MV-4-11 (cell line): ENCODE measurements at places on chromosomes 2 and 18.

- DNase-seq: no peak
Measured at GRCh38 chr2:45930396-45930792, 278.9 kb downstream of the PRKCE start.

DNA sequence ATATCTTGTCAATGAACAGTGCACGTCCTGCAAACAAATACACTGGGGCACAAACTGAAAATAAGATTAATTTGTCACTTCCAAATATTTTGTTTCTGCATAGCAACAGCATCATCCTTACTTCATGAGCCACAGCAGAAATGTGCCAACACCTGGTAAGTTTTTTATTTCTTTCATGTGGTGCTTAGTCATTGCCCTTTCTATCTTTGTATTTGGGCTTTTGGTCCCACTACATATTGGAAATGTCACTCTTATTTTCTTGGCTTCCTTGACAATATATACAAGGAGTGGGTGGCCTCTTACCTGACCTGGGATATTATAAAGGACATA, 208.0 kb downstream of the RBM43 start:
- DNase-seq: no peak

DNA sequence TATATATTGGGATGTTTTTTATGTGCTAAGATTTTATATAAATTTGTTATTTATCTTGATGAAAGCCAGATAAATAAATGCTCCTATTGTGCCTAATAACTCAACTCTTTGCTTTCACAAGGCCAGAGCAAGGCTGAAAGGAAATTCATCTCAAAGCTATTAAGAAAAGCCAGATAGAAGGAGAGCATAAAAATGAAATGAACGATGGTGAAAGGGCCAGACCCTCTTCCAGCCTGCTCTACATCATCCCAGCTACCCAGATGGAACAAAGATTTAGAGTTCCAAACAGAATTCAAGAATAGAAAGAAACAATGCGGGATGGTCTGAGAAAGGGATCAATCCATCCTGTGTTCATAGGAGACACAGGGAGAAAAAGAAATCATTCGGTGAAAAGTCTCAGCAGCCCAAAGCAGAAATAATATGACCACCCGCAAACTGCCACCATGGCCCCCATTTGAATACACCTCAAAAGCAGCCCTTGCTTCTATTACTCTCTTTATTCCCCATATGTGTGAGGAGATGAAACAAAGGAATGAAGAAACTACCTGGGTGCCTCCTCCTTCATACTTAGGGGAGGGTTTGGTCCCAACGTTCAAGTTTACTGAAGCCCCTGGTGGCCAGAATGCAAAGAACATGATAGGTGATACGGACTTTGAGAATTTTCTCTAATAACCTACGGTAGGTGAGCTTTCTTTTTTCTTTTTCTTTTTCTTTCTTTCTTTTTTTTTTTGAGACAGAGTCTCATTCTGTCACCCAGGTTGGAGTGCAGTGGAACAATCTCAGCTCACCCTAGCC, 110.1 kb upstream of the FBXO11 start:
- DNase-seq: no peak

- DNase-seq: no peak
Measured at GRCh38 chr18:10244341-10244740, 210.1 kb upstream of the APCDD1 start.

DNA sequence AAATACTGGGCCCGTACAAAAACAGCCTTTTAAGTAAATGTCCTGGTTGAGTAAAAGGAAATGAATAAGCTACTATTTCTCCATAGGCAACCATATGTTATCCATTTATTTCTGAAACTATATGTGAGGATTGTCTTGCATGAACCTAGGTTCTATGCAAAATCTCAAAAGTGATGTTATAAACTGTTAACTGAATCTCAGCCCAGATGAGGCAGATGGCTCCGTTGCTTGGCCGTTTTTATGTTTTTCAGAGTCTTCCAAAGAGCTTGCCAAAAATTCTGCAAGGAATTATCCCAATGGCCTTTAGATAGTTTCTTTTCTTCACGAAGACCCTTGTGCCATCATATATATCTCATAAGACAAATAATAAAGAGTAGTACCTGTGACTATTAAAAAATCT, 1669.5 kb upstream of the DDX18 start:
- no peak for DNase-seq

- no peak for DNase-seq
Measured at GRCh38 chr2:140529706-140530105, 1601.1 kb downstream of the LRP1B start.

GRCh38 chr2:191170301-191170636, 19.5 kb upstream of the STAT4 start:
- no peak for DNase-seq

DNA sequence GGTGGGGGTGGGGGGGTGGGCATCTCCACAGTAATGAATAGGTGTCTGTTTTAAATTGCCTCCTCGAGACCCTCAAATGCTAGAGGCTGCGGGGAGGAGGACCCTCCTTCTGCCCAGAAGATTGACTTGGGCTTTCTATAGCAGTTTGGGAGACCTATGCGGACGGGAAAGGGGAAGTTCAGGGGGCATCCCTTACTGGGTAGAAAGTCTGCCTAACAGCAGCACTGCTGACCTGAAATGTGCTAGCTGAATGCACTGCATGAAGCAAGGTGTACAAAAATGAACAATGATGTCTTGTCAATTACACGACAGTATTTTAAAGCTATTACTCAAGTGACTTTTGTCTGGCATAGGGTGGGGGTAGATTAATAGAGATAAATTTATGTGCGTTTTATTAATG, 2.5 kb downstream of the DCC start:
- no peak for DNase-seq

DNA sequence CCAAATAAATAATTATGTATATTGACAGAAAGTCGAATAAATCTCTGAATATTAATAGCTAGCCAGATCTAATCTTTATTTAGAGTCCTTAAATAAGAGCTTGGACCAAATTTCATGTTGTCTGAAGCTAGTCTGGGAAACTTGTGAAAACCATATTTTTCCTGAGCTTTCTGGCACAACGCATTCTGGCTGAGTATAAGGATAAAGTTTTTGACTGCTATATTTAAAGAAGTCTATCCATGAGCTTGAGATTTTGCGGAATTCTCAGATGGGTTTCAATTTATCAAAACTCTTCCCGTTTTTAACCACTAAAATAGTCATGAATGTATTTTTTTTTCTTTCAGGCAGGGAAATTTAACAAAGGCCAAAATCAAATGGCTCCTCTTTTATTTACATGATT, 23.8 kb downstream of the FAP start:
- DNase-seq: no peak

DNA sequence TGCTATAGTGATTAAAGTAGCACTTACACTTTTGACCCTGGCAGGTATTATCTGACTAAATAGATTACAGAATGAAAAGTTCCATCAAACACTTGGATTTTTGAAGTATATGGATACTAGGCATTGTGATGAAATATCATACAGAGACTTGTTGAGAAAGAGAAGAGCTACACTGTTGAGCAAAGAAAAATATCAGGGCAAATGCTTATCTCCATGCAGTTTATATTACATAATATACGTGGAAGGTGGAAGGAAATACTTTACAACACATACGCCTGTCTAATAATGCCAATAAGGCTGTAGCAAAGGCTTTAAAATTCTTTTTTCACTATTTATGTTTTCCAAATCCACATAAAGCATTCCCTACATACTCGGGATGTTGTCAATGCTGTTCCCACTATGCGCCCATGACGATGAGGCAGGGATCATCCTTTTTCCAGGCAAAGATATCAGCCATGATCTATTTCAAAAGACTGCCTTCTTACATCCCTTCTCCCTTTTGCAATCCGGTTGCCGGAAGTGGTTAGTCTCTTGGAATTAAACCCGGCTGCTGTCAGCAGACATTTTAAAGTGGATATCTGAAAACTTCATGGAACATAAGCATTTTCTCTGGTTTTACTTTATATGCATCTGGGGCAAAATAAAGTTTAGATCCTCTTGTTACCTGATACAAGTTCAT, 92.6 kb upstream of the ITGA4 start:
- DNase-seq: peak; percentile 45

- no peak for DNase-seq
Measured at GRCh38 chr2:38092196-38092902, 16.4 kb upstream of the CYP1B1 start.

- no peak for DNase-seq
Measured at GRCh38 chr18:52764316-52764715, 424.3 kb downstream of the DCC start.

DNA sequence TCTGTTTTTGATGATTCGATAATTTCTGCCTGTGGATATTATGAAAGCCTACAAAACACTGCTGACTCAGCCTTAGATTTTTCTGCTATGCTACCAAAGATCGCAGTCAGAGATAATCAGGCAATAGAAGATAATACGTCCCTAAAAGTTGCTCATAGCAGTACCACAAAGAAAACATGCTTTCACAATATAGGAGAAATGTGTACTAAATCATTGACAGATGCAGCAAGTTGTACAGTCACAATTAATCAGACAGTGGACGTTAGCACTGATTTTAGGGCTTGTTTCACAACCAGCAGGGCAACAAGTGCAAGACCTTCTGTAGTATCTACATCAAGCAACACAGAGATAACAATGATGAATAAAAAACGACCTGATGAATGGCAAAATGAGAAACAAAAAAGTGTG, 19.5 kb downstream of the RBM44 start:
- DNase-seq: no peak

DNA sequence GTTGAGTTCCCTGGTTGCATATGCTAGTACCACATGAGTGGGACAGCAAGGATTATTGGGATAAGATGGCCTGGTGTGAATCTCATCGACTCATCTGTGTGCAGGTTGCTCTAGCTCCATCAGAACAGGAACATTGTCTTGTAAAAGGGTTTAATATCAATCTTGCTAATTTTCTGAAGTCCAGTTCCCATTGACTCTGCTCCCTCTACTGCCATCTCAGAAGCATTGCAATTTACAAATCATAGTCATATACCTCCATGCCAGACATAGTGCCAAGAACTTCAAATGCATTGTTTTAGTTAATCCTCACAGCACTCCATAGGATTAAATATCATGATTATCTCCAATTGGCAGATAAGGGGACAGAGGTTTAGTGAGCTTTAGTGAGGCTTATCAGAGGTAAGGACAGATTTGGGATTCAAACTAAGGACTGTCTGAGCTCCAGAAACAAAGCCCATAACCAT, 4.8 kb upstream of the STAT4 start:
- peak; percentile 3 for DNase-seq

- no peak for DNase-seq
Measured at GRCh38 chr18:76447258-76447890, 47.7 kb downstream of the ZNF516 start.

DNA sequence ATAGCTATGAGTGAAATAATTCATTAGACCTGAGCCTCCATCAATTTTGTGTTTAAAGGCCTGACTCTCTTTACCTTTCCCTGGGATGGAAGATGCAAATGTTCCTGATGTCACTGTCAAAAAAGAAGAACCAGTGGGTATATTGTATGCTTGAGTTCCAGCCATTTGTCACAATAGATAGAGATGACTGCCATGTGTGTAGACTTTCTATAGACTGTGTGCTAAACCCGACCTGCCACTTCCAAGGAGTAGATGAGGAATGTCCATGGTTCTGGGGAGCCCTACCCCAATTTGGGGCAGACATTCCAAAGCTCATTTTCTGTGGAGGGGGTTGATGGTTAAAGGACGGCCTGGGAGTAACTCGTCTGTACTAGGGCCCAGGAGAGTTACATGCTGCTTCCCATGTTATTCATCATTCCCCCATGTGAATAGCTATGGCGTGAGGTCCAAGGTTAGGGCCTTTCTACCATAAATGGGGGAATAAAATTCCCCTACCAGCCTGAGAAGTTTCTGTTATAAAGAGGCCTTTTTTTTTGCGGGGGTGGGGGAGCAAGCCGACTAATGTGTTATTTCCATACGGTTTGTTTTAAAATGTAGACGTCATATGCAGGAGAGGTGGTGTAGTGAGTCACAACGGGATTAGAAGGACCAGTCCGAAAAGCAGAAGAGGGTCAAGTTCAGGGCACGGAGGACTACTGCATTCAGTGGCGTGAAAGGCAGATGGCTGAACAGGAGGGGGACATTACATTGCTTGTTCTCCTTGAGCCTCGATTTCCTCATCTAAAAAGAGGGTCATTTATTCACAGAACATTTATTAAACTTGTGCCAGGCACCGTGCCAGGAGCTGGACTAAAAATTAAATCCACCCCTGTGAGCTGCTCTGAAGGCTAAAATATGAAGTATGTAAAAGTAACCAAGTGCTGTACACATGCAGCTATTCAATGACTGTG, 24.0 kb downstream of the IL1B start:
- DNase-seq: peak; percentile 83

DNA sequence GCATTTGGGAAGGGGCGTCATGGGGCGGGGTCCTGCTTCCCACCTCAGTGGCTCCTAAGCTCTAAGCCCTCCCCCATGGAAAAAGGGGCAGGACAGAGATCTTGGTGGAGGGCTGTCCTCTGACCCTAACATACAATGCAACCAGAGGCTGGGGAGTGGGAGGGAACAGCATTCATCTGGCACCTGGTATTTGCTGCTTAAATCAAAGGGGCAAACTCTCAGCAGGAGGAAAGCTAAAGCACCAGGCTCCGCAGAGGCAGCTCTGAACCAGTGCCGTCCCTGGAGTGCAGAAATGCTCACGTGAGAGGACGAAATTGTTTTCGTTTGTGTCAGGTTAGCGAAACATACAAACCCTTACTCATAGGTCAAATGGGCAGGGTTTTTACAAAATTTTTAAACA, 92.7 kb upstream of the PXDN start:
- no peak for DNase-seq

GRCh38 chr2:9336241-9336575, 87.1 kb downstream of the ITGB1BP1 start:
- DNase-seq: peak; percentile 63

DNA sequence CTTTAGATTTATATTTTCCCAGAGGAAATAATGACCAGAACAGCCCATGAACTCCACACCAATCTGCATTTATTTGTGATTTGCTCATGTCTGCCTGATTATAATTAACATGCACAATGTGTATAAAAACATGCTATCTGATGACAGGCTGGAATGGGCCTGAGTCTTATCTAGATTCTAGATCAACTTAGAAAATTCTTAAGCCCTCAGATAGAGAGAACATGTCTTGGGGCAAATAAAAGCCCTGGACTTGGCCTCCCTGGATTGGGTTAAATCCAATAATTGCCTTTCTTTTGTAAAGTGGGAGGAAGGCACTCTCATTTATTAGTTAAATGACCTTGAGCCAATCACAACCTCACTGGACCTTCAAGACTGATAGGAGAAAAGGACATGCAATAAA, 61.8 kb downstream of the EVA1A start:
- no peak for DNase-seq

DNA sequence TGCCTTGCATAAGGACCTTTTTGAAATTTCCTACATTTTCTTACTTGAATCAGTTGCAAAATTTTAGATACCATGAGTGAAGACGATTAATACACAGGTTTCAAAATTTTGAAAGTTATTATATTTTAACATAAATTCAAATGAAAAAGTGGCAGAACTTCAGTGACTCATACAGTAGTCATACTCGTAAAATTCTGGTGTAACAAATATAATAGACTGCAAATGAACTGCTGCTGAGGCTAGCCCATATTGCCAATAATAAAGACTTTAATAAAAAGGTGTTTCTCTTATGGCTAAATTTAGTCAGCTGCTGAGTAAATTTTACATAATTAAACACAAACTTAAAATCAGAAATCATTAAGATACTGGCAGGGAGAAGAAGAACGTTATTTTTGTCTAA, 36.9 kb downstream of the MSH6 start:
- DNase-seq: no peak

GRCh38 chr2:165219481-165219880, 15.6 kb upstream of the SCN3A start:
- DNase-seq: no peak
